Left cardiac atrium (tissue), 4 donors: ENCODE measurements at places on chromosomes 16 and 17.

DNA sequence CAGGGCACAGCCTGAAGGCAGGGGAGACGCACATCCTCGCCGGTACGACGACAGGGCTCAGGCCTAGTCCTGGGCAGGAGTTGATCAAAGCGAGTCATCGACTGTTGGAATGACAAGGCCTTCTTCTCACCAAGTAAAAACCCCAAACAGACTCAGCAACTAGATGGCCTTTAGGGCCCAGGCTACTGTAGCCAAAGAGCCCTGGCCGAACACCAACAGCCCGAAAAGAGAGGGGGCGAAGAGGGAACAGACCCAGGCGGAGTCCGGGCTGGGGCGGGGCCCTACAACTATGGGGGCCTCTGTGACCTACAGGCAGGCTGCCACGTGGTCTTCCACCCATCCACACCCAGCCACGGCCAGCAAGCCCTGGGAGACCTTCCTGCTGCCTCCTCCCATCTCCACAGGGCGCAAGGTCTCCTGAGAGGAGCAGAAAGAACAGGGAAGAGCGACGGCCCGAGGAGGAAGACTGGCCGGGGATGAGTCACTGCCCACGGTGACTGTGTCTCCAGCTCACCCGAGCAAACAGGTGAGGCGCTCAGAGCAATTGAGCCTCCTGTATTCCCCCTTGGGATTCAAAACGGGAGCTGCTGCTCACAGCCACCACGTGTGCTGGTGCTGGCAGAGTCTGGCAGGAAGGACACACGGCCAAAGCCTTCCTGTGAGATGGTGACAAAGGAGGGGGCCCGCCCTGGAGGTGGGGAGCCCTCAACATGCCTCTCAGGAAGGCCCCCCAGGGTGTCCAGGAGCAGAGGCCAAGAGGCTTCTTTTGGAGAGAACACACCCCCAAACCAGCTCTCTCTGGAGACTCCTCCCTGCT is 17.7 kb downstream of the SLC16A3 start:
- no peak for DNase-seq

DNA sequence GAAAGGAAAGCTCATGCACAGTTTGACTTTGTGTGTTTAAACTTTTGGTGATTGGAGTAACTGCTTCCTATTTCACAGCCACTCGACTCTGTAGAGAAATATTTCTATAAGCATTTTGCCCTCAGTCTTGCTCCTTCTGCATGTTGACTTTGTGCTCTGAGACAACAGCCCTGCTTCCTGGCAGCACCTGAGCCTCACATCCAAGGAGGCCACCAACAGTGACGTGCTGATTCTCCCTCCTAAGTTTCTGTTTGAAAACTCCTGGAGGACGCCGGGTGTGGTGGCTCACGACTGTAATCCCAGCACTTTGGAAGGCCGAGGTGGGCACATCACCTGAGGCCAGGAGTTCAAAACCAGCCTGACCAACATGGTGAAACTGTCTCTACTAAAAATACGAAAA is 23.9 kb upstream of the WSB1 start:
- DNase-seq: no peak

GRCh38 chr17:58539698-58540097 is 25.3 kb upstream of the MTMR4 start:
- DNase-seq: no peak

GRCh38 chr17:29237476-29238132 is 9.1 kb upstream of the CRYBA1 start:
- DNase-seq: no peak

- DNase-seq: no peak
These were observed 53.7 kb downstream of the NACA2 start for GRCh38 chr17:61537264-61537771.
